ENCODE measurements at places on chromosomes 6 and 20.
A peak's percentile ranks its signal among the peaks of the same experiment; 100 is the strongest.

DNA sequence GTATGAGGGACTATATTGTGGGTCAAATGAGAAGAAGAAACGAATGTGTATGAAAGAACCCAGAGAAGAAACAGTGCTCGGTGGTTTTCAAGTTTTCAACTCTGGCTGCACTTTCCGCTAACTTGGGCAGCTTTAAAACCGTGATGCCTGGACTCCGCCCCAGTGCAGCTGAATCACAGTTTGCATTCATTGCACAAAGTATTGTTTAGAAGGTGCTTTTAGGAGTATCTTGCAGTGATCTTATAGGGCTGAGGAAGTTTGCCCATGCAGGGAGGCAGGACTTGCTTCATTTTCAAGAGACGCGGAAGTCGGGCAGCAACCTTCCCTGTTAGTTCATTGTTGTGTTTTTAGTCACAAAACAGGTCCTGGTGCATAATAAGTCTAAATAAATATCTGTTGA, 52.7 kb downstream of the RSPH3 start:
- no peak for DNase-seq

GRCh38 chr6:167559675-167560479, 235.0 kb downstream of the TTLL2 start:
- DNase-seq = no peak

GRCh38 chr6:161487694-161488093, 213.8 kb upstream of the AGPAT4 start:
- no peak for DNase-seq

GRCh38 chr6:4220558-4220957, 85.2 kb upstream of the ECI2 start:
- DNase-seq = no peak

DNA sequence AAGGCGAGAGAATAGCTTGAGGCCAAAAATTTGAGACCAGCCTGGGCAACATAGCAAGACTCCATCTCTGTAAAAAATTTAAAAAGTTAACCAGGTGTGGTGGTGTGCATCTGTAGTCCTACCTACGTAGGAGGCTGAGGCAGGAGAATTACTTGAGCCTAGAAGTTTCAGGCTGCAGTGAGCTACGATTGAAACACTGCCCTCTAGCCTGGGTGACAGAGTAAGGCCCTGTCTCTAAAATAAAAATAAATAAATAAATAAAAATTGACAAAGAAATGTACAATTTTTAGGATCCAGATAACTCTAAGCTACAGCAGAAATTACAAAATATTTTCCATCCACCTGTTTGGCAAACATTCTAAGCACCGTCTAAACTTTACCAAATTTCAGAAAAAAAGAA, 941.0 kb upstream of the ADGRB3 start:
- DNase-seq = no peak

DNA sequence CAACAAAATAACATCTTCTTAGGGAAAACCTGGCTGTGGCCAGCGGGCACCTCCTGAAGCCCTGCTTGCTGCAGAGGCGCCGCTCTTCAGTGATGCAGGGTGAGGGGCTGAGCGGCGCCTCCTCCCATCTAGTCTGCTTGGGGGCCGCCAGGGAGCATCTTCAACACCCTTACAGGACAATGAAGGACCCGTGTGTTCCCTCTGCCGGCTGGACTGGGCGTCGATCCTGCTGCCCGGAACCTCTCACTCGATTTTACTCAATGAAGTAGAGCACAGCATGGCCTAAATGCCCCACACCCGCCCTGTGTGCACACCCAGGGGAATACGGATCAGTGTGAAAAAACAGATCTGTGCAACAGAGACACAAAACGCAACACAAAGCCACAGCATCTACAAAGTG, 28.5 kb upstream of the MPC1 start:
- DNase-seq = no peak

DNA sequence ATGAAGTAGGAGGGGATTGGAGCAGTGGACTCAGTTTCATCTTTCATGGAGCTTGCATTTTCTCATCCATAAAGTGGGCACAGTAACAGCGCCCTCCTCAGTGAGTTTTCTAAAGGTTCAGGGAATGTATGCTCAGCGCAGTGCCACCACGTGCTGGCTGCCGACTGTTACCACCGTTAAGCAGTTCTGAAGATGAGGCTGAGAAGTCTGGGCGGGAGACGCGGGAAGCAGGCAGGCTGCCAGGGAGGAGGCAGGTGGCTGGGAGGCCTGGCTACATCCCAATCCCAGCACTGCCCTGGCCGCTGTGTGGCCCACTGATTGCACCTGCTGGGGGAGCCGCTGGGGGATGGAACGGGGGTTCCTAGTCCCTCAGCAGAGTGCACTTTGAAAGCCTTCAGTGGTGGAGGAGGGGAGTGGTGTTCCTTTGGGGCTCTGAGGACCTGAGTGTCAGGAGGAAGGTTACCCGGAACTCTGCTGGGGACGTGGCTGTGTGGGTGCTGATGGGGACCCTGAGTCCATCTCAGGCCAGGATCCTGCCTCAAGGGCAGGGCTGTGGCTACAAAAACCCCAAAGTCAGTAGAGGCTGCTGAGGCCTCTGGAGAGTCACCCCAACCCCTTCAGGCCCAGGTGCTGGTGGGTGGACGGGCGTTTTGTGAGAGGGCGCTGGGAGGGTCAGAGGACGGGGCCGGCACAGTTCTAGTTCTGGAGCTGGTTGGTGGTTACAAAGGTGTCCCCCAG, 28.0 kb upstream of the PHACTR3 start:
- no peak for DNase-seq

DNA sequence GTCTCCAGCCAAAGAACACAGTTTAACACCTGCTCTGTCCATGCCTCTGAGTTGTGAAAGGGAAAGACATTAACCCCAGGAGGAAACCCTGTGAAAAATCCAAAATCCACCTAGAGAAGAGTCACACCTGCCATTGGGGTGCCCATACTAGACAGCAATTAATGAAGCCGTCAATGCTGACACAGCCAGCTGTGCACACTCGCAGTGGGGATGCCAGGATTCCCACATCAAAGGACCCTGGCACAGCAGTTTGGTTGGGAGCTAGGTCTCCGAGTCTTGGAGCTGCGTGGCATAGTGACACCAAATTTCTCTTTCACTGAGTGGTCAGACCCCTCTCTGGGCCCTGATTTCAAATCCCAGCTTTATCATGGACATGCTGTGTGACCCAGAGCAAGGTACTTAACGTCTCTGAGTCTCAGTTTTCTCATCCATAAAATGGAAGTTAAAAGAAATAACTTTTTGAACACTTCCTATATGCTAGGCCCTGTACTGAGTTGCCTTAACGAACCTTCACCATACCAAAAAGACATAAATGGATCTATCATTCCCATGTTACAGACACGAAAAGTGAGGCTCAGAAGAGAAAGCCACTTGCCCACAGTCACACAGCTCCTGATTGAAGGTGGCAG, 30.8 kb downstream of the BPIFB1 start:
- no peak for DNase-seq

GRCh38 chr20:32674362-32674789, 635 bp upstream of the C20orf203 start:
- DNase-seq = no peak

- no peak for DNase-seq
Measured at GRCh38 chr20:17500271-17500670, 30.9 kb downstream of the BFSP1 start.

GRCh38 chr6:143337201-143337949, 113.1 kb downstream of the ADAT2 start:
- DNase-seq = no peak

DNA sequence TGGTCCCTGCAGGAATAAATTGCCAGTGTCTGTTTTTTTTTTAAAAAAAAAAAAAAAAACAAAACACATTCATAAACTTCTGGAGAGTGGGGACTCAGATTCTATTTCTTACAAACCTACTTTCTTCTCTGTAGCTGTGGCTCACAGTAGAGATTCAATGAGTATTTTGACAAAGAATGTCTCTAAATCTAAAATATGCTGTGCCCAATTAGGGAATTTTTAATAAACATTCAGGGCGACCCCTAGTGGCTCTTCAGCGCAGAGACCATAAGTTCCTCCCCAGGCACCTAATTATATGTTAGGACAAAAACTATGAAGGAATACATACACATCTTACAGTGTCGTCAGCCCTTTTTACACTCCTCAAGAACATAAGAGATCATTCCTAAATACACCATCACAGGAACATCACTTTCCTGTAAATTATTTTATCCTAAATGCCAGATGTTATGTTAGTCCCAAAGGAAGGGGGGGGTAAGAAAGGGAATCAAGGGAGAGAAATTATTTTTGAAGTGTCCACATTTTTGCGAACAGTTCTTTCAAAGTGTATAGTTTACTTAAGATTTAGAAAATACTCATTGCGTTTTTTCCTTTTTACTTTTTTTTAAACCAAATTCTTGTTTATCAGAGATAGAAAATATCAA, 21.8 kb upstream of the NAA20 start:
- no peak for DNase-seq

DNA sequence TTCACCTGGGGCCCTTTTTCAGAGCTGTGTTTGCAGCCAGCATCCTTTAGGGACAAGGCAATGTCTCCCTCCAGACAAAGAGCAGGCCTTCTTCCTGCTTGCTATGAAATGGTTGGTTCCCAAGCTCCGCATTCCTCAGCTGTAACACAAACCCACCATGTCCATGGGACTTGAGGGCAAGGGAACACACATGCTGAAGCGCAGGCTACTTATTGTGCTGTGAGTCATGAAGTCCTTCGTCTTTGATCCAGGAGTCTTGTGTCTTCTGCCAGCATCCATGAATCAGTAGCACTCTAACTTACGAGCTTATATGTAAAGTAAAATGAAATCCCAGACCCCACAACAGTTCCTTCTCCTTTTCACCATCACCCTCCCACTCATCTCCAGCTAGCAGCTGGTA, 59.0 kb downstream of the ANKRD60 start:
- no peak for DNase-seq

- DNase-seq = no peak
Measured at GRCh38 chr6:112232845-112233256, 21.5 kb downstream of the LAMA4 start.

DNA sequence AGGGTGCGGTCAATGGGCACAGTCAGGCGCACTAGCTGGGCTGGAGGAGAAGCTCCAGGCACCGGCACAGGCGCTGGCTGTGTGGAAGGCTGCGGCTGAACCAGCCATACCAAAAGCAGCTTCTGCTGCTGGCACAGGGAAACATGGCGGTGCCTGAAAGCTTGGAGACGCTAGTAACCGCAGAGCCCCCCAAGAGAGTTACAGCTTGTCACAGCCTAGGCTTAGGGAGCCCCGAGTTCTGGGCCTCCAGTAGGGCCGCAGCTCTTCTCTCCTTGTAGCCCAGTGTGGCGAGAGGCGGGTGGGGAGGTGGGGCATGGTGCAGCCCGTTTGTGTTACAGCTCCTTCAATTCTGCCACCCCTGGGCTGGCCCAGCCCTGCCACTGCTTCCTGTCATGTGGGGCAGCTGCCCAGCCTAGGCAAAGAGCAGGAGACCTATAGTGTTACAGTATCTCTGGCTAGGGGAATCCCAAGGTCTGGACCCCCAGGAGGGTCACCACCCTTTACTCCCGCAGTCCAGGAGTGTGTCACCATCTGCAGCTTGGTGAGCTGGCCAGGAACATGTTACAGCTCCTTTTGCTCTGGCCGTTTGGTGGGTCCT, 58.6 kb upstream of the MANEA start:
- DNase-seq = no peak

DNA sequence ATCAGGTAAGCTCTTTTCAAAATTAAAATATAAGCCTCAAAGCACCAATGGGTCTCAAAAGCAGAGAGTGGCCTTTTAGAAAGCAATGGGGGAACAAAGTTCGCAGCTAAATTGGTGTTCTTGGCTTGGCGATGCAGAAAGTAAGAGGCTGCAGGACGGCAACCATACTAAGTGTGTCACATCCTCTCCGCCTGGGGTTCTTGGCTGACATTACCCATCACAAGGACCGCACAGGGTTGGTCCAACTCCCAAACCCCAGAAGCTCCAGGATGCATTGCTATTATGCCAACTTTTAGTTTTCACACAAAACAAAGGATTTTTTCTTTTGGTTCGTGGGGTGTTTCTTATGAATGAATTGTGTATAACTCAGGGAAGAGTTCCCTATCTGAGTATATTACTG, 124.8 kb downstream of the PRKN start:
- peak; percentile 2 for DNase-seq

GRCh38 chr20:57060407-57061050, 205.9 kb downstream of the BMP7 start:
- DNase-seq = no peak

GRCh38 chr6:36136034-36136433, 5.7 kb downstream of the MAPK13 start:
- no peak for DNase-seq

DNA sequence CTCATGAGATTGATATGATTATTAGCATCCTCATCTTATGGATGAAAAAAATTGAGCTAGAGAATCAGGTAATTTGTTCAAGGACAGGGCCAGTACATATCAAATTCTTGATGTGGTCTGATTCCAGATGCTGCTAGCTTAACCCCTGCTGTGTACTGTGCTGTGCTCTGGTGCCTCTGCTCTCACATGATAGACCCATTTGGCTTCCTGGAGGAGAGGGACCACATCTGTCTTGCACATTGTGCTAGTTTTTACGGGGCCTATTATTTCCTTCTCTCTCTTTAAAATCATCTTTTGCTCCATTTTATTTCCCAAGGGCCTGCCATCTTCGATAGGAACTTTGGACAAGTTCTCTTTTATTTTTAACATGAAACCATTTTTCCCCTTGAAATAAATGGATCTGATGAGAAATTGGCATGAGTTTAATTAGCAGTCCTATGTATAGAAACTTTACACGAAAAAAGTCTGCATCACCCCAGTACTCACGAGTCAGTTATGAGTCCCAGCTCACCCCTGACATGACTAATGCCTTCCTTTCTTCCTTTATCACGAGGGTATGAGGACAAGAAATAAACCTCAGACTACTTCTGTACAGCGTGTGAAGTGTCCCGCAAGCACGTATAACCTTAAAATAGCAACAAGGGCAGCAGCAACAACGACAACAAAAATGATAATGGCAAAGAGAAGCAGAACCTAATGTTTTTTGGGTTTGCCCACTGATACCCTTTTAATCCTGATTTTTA, 26.5 kb downstream of the CD109 start:
- no peak for DNase-seq

- DNase-seq = no peak
Measured at GRCh38 chr20:5770987-5771318, 20.8 kb downstream of the SHLD1 start.

DNA sequence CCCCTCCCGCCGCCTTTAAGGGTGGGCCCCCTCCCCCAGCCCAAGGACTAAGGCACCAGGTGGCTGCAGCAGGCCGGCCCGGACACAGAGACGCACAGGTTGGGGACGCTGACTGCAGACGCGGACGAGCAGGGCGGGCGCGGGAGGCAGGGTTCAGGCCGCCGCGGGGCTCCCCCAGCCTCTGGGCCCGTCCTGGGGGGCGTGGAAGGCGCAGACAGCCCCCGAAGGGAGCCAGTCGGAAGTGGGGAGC, 9.3 kb downstream of the DUSP15 start:
- no peak for DNase-seq
